ENCODE measurements at places on chromosomes 12 and 14.

DNA sequence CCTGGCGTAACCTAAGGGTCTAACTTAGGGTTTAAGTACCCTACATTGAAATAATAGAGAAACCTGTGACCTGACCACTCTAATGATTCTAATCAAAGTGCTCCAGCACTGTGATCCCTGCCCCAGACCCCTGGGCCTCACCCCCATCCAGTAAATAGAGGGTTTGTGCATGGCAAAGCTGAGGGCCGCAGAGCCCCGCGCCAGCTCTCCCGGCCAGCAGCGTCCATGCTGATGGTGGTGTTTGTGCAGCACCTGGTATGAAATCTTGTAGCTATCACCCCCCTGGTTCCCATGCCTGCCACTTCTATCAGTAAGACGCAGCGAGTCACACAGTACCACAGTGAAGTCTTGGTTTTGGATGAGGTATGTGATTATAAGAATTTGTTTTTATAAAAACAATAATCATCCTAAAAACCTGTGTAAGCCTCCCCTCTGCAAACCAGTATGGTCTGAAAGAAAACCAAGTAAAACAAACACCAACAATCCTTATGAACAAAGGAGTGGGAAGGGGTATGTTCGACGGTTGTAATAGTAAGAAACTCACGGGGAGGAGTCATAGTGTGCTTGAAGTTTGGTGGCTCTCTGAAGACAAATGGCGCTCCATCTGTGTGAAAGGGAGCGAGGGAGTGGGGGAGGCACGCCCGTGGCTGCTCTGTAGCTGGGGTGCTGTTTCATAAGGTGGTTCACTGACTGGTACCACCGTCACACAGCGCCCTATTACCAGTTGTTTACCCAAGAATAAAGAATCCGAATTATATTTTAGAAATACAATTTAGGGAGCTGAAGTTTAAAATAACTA, 156.2 kb downstream of the CACNA1C start:
- DNase-seq = no peak

GRCh38 chr14:97824218-97824617, 1027.0 kb downstream of the VRK1 start:
- no peak for DNase-seq

GRCh38 chr12:5318874-5319273, 113.0 kb upstream of the NTF3 start:
- DNase-seq = no peak

- DNase-seq = no peak
Measured at GRCh38 chr12:9698681-9699080, 29.2 kb downstream of the CLEC2D start.

DNA sequence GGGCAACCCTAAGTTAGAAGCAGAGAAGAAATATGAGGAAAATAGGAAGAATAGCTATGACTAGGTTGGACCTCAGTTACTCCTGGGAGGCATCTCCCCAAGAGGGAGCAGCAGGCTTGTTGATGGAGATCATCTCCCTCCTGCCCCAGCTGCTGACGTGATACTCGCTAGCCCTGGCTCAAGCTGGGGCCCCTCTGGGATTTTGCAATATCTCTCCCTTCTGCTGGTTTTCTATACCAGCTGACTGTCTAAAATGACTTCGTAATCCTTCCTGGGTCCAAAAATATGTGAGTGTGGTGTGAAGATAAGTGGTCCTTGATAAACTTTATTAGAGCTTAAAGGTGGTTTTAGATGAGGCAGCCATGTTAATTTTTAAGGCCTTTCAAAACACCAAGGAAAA, 4.5 kb upstream of the HECTD4 start:
- peak; percentile 34 for DNase-seq

GRCh38 chr14:72416892-72417291, 477.0 kb downstream of the DPF3 start:
- DNase-seq = no peak

DNA sequence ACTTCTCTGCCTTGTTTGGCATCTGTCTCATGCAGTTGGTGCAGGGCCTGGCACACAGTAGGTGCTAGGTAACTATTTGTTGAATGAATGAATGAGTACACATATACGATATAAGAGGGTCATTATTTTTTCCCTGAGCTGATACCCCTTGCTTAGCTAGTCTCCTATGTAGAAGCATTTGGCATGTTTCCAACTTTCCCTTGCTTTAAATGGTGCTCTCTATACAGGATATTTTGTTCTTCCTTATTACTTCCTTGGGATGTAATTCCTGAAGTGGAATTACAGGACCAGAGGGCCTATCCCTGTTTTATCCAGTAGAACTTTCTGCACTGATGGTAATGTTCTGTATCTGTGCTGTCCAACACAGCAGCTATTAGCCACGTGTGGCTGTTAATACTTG, 250.1 kb upstream of the PWP1 start:
- DNase-seq = no peak

DNA sequence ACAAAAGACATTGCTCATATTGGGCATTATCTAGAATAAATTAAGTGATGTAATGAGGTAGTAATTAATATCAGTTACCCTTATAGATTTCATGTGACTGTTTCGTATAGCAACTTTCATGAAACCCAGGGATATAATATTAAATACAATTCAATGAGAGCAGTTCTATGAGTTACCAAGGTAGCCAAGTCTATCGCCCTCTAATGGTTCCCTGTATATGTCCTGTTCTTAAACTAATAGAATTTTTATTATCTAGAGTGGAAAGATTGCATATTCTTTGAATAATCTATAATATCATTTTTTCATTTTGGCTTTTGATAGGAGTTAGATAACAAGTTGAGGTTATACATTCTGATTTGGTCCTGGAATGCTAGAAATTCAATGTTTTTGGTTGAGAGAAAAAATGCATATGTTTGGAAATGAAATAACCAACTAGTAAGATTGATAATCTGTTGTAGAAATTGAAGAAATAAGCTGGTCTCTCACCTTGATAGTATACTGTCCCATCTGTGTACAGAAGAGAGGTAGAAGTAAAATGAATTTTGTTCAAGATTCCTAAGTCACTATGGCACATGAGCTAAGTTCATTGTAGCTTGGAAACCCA, 59.7 kb downstream of the SCFD1 start:
- no peak for DNase-seq

- no peak for DNase-seq
Measured at GRCh38 chr12:5593086-5593485, 161.2 kb downstream of the NTF3 start.

- peak; percentile 61 for DNase-seq
Measured at GRCh38 chr12:15928870-15929571, 17.9 kb downstream of the DERA start.

DNA sequence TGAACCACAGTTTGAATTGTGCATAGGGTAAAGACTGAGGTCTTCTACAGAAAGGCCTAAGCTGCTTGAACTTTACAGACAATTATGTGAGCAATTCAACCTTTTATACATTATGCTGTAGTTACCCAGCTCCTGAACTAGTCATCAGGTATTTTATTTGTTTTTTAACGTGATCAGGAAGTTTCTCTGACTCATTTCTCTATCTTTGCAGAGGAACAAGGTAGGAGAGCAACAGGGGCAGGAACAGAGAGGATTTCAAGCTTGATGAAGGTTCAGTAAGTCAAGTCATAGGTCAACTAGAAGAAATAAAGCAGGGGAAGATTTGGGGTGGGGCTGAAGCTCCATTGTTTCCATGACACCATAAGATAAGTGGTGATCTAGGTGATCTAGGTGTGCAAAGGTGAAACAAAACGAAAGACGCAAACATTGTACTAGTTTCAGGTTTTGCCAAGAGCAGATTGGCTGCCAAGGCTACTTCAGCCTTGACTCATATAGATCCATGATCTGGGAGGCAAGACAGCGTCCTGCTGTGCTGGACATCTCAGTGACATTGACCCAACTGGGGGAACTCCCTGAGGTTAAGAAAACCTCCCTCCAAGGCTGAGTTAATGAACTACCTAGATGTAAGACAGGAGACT, 198.1 kb downstream of the DAD1 start:
- no peak for DNase-seq

DNA sequence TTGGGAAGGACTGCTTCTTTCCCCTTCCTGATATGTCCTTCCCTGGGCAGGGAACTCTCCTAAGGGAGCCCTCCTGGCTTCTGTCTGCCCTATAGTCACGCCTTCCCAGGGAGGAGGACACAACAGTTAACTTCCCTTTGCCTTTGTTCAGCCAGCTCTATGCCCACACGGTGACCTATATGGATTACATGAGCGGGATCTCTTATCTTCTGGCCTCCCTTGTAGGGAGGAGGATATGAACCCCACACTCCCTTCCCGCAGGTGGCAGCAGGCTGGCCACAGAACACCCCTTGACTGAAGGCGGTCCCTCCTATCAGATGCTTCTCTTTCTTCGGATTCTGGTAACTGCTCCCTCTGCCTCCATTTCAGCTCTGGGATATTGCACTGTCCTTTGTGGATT, 135.6 kb upstream of the MAX start:
- DNase-seq = no peak

GRCh38 chr12:42511656-42512055, 77.9 kb downstream of the PRICKLE1 start:
- DNase-seq = no peak

DNA sequence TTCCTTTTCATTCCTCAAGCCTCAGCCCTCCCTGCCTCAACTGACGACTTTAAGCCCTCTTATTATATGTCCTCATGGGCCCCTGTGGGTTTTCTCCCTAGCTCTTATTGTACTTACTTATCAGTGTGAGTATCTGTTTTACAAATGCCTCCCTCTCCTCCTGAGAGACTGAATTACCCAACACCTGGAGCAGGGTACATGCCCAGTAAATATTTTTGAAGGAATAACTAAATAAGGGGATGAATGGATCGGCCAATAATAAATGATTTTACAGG, 95.8 kb upstream of the SLC35F4 start:
- DNase-seq = no peak

Measured in SK-N-DZ (cell line).